ENCODE measurements at places on chromosomes 12 and 14.

GRCh38 chr14:79137045-79137430, 966.9 kb downstream of the NRXN3 start:
- DNase-seq = no peak

GRCh38 chr12:124727264-124727800, 136.3 kb downstream of the SCARB1 start:
- DNase-seq = no peak

DNA sequence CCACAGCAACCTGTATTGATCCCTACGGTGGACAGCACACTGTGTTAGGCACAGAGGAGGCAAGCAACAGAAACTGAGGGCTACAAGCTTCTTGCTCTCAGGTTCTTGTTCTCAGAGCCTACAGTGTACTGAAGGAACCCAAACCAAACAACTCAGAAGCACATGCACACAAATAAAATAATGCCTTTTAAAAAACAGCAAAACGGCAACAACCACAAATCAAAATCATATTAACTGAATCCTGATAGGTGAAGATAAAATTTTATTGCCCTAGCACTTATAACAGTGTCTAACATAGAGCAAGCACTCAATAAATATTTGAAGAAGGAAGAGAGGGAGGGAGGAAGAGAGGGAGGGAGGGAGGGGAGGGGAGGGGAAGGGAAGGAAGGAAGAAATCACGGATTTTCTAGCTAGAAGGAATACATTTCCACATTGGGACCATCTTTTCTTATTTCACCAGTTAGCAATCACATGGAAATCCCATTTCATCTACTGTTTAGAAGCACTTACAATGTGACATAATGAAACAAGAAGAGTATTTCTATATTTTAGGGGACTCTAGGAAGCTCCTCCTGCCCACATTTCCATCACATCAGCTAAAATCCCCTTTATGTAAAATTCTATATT, 27.2 kb downstream of the DMAC2L start:
- DNase-seq = no peak

DNA sequence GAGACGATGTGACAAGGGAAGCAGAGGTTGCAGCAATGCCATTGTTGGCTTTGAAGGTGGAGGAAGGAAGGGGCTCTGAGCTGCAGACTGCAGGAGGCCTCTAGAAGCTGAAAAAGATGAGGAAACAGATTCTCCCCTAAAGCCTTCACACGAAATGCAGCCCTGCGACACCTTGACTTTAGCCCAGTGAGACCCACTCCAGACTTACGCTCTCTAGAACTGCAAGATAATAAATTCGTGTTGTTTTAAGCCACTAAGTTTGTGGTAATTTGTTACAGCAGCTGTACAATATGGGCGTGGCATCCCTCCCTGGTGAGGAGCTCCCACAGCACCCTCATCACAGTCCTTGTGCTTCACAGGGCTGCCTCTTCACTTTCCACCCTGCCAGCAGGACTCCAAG, 53.2 kb downstream of the GOLGA5 start:
- DNase-seq = no peak

DNA sequence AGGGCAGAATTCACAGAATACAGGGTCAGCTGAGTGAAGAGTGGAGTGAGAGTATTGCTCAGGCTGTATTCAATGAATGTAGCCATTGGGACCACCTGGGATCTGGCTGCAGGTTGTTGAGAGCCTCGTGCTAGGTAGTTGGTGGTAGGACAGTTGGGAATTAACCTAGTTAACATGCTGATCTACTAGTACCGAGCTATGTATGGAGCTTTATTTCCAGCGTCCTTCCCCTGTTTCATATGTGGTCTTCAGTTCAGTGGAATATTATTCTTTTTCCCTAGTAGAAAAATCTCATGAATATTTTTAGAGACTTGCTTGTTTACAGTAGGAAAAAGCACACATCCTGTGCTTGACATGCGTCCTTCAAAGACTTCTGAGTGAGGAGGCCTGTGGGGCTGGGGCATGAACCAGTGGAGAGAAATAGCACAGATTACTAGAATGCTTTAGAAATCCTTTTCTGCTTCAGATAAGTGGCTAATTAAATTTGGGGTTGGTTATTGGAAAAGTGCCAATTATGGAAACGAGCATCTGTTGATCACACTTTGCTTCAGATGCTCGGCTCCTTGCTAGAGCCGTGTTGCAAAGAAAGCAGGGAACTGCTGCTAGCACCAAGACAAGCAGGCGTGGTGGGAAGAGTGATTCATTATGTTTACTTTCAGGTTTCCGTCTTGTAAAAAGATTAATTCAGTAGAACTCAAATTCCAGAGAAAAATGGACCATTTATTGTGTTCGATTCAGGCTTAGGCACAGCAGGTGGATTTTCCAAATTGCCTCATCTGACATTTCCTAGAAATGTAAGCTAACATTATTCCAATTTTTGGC, 53.6 kb downstream of the ARF6 start:
- DNase-seq = no peak

GRCh38 chr14:24971255-24971654, 78.7 kb downstream of the STXBP6 start:
- no peak for DNase-seq

DNA sequence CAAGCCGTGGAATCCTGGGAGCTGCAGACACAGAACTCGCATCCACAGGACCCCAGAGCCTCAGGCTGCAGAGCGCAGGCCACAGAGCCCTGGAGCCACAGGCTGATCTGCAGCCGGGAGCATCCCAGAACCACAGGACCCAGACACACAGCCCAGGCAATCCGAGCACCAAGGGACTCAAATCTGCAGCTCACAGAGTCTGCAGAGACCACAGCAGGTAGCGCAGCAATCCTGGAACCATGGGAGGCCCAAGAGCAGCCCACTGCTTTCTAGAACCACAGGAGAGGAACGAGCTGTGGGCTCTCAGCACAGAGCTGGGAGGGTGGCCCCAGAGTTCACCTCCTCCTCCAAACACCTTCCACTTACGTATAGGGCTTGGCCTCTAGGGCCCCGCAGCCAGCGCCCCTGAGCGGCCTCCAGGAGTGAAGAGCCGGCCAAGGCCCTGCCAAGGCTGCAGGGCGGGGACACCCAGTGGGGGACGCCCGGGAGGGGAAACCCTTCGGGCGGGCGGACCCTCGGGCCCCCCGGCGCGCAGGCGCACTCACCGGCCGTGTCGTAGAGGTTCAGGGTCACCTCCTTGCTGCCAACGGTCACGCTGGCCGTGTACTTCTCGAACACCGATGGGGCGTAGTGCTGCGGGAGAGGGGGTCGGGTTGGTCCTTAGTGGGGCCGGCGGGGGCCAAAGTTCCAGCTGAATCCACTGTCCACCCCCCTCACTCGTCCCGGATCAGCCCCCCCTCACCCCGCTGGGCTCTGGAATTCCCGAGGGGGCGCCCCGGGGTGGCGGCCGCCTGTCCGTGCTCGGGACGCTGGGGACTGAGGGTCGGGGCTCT, 665 bp downstream of the RHOF start:
- DNase-seq = no peak

DNA sequence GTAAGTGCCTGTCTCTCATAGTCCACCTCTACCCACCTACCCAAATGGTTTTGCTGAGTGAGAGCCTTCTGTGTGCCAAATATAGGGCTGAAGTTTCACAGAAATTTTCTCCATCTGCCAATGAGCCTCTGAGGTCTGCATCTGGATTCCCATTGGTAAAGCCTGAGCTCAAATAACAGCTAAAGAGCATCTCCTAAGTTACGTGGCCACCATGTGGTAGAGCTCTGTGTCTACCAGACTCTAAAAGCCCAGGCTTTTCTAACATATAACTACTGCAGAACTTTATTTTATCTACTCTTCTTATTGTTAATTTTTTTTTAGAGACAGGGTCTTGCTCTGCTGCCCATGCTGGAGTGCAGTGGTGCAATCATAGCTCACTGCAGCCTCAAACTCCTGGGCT, 16.0 kb downstream of the AMDHD1 start:
- DNase-seq = no peak

GRCh38 chr12:32490801-32491200, 91.4 kb downstream of the FGD4 start:
- DNase-seq = no peak

DNA sequence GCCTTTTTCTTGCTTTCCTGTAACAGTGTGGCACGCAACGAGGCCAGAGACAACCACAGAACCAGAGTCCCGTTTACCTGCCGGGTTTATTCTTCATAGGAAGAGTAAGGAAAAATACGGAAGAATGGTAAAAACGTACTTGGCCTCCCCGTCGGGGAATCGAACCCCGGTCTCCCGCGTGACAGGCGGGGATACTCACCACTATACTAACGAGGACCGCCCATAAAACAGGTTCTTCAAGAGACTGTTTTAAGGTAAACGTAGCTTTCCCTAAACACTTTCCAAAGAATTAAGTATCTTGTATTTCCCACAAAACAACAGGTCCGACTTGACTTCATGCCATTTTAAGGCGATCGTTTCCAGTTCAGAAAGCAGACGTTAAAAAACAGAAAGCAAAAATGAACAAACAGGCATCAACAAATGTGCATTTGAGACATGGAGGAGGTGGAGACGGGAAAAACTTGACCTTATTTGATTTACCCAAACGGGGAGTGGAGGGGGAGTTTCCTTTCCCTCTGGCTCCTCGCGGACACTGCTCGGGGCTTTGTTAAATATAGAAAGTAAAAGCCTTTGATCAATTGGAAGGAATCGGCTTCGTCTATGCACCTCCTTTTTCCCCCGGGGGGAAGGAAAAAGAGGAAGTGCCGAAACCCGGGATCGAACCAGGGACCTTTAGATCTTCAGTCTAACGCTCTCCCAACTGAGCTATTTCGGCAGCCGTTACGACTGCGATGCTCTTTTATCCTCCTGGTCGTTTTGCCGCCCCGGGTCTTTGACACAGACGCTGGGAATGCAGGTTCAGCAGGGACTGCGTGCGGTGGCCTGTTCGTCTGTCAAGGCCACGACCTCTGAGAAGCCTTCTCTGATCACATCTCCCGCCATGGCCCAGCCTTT, 13.0 kb upstream of the UBC start:
- DNase-seq = peak; percentile 83

DNA sequence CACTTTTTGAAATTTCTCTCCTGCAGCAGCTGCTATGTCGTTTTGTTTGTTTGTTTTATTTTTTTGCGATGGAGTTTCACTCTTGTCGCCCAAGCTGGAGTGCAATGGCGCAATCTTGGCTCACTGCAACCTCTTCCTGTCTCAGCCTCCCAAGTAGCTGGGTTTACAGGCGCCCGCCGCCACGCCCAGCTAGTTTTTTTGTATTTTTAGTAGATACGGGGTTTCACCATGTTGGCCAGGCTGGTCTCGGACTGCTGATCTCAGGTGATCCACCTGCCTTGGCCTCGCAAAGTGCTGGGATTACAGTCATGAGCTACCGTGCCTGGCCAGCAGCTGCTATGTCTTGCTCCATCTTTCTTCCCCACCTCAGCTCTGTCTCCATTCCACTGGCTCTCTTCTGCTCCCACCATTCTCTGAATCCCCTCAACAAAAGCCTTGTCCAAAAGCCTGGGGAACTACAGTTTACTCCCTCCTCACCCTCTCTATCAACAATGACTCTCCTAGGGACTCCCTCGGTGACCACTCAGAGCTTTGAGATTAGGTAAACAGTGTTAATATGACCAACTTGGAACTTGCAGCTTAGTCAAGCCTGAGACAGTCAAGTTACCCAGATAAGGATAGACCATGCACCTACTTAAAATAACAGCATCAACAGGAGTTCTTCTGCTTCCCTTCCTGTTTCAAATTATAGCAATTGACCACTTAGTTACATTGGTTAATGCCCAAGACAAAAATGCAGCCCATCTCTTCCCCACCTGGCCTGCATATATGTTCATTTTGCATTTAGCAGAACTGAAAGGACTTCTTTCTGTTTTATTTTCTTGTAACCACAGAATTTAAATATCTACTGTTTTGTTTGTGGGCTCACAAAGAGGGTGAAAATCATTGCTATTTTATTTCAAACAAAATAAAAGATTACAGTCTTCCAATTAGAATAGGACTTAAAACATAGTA, 189.0 kb upstream of the AMIGO2 start:
- DNase-seq = no peak

- no peak for DNase-seq
Measured at GRCh38 chr14:61925043-61925442, 162.8 kb downstream of the SNAPC1 start.

DNA sequence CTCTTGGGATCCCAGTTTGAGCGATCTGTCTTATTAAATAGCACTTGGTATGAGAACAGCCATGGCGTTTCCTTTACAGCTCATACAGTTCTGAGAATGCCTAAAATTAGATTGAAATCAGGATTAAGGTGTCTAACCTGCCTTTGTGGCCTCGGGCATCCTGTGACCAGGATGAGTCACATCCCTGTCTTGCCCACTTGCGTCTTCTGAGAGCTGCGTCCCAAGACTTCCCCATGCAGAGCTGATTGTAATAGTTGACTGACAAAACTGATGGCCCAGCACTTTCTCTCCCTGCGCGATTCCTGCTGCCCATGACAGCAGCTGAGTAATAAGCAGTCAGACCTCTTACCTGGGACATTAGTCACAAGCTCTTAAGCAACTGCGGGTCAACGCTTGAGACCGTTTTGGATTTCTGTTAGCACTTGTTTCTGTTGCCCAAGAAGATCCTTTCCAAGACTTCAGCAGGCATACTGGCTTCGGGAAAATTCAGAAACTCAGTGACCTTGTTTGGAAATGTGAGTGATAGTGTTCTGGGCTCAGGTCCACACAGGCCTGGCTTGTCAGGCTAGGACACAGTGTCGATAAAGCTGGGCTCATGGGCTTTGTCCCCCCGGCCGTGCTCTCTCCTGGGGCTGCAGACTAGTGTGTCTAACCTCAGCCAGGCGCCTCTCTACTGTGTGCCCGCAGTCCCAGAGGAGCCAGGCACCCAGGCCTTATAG, 169.9 kb upstream of the HIF1A start:
- DNase-seq = no peak

- no peak for DNase-seq
Measured at GRCh38 chr12:46490635-46491034, 118.1 kb upstream of the SLC38A2 start.

- no peak for DNase-seq
Measured at GRCh38 chr14:64654246-64654900, 49.9 kb upstream of the PLEKHG3 start.

DNA sequence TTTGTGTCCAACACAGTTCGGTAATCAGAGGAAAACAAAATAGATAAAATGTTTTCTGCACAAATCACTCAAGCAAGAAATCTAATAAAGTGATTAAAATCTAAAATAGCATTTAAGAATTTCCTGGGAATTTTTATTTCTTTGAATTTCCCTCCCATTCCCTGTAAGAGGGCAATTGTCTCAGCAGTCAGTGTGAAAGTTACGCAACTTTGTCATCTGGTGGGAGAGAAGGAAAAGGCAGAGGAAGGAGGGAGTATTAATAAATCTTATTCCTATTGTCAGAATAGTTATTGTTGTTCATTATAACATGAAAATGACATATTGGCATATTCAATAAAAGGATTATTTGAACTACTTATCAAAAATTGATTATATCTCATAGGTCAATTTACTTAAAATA, 464.9 kb downstream of the PRKD1 start:
- DNase-seq = no peak
